IMR-90 (cell line): ENCODE measurements at places on chromosomes 3 and 15. TPM values are rescaled to one million over a fixed set of nuclear protein-coding genes. Genes with fewer than 3 reads are reported as not detected.
A peak's percentile ranks its signal among the peaks of the same experiment; 100 is the strongest.

GRCh38 chr3:126999383-126999782 is 16.5 kb downstream of the PLXNA1 start:
- no peak for DNase-seq

- no peak for DNase-seq
Observed at GRCh38 chr3:42489937-42490227, 12.6 kb upstream of the VIPR1 start.

DNA sequence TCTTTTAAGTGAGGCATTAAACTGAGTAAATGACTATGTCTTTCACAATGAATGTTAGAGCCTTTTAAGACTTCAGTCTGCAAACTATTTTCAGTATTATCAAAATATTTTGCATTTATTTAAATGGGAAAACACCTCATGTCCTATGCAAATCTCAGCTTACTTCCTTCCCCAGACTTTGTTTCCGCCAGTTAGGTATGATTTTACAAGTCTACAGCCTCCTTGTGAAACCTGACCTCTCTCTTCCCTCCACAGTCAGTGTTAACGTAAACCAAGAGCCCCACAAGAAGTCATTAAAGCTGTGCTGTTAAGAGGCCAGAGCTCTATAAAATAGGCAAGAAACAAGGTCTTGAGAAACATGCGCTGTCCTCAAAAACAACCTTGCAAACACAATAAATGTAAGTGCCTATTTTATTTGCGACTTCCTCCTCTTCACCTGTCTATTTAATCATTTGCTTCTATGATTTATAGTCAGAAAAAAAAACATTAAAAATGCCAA is 48.3 kb downstream of the PRTG start:
- DNase-seq = peak; percentile 83

The SLC9C1 gene
- not detected in 2 replicates for polyA plus RNA-seq

The ATG3 gene
- 31.7 and 34.2 TPM in 2 replicates for polyA plus RNA-seq

DNA sequence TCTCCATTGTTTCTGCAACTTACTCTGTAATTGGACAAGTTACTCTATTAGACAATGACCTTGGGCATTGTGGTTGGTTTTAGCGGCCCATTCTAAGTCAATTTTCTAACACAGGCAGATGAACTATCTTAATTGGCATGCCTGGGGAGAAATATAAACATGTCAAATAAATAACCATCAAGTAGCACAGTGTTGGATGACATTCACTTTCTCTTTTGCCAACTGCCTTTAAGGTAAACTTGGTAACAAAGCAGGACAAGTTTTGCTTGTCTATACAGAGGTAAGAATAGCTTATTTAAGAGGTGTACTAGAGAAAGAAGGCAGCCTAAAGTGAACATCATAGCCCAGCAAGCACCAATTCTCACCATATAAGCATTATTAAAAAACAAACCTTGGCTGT is 599.6 kb downstream of the GBE1 start:
- DNase-seq = no peak
